HTR-8/SVneo (cell line): ENCODE measurements at places on chromosomes 2 and 18.
A peak's percentile ranks its signal among the peaks of the same experiment; 100 is the strongest.

DNA sequence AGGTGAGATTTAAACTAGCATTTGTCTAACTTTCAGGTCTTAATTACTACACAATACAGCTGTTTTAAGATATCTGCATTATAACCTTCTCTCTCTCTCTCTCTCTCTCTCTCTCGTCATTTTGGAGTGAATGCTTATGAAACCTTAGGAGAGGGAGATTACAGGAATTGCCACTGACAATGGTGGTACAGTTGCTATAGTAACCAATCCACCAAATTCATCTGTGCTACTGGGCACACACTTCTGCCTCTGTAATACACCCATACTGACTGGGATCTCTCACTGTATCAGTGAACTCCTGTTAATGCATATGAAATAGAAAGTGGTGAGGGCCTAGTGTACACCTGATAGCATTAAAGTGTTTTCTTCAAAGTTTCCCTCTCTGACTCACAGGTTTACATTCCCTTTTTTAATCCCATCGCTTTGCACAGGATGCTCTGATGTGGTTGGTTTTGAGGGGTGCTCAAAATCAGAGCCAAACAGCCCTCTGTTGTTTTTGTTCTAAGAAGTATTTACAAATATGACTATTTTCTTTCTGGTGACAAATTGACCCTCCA is 13.1 kb downstream of the KLHL14 start:
- no peak for DNase-seq

- DNase-seq: no peak
These were observed 43.1 kb downstream of the INPP4A start for GRCh38 chr2:98487806-98488189.

- DNase-seq: no peak
These were observed 68.6 kb downstream of the TNP1 start for GRCh38 chr2:216791303-216791702.

DNA sequence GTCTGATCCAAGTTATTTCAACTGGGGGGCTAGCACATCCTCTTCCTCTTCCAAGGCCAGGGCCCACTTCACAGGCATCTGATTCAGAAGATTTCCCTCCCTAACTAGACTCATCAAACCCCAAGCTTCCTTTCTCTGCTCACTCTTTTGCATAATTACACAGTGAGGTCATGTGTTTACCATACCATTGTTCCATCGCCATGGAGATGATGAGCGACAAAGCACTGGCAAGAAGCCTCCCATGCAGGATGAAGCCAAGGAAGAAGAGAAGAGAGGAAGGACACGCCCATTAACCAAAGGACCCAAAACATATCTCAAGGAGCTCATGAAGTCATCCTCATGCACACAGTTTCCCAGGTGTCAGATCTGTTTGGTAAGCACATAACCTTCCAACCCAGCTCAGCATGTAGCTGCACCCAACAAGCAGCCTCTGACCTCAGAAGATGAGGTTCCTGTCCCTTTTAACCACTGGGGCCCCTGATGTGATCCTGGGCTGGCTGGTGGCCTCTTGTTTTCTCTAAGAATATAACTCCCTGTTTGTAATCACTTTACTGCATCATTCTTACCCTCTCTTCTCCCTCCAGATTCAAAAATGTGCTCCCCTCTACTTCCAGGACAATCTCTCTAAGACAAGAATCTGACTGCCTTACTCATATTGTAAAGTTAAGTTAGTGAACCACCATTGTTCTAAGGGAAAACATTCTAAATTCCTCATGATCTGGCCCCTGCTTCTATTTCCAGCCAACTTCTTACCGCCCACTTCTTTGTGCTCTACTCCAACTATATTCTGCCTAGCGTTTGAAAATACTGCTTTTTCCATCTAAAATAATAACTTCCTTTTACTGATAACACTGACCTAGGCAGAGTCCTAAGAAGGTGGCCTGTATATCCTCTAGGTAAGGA is 190.1 kb downstream of the TTC32 start:
- DNase-seq: peak; percentile 81

DNA sequence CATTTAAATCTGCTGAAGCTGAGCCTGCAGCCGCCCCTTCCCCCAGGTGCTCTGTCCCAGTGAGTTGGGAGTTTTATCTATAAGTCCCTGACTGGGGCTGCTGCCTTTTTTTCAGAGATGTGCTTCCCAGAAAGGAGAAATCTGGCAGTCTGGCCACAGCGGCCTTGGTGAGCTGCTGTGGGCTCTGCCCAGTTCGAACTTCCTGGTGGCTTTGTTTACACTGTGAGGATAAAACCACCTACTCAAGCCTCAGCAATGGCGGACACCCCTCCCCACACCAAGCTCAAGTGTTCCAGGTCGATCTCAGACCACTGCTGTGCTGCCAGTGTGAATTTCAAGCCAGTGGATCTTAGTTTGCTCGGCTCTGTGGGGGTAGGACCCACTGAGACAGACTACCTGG is 97.3 kb downstream of the ACAA2 start:
- no peak for DNase-seq

GRCh38 chr2:213627835-213628460 is 343.7 kb downstream of the SPAG16 start:
- DNase-seq: no peak

- no peak for DNase-seq
These were observed 26.7 kb downstream of the TMEM127 start for GRCh38 chr2:96239091-96239490.

DNA sequence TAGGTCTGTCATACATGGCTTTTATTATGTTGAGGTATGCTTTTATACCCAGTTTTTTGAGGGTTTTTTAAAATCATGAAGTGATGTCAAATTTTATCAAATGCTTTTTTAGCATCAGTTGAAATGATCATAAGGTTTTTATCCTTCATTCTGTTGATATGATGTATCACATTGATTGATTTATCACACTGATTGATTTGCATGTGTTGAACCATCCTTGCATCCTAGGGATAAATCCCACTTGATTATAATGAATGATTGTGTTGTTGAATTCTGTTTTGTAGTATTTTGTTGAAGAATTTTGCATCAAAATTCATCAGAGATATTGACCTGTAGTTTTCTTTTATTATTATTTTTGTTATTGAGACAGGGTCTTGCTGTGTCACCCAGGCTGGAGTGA is 68.2 kb downstream of the LIMS1 start:
- DNase-seq: no peak

DNA sequence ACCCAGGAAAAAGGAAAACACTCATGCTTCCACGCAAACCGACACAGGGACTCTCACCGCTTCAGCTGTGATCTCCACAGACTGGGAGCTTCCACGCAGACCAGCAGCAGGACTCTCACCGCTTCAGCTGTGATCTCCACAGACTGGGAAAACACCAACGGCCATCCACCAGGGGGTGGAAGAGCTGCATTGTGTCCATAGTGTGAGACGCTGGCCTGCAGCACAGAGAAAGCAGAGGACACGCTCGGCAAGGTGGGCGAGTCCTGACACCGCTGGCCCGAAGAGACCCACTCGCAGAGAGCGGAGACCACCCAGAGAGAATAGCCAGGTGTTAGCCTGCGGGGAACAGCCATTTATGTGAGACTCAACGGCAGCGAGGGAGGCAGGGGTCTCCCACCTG is 42.5 kb upstream of the NFATC1 start:
- no peak for DNase-seq

GRCh38 chr2:23837871-23838270 is 89.1 kb downstream of the ATAD2B start:
- no peak for DNase-seq

DNA sequence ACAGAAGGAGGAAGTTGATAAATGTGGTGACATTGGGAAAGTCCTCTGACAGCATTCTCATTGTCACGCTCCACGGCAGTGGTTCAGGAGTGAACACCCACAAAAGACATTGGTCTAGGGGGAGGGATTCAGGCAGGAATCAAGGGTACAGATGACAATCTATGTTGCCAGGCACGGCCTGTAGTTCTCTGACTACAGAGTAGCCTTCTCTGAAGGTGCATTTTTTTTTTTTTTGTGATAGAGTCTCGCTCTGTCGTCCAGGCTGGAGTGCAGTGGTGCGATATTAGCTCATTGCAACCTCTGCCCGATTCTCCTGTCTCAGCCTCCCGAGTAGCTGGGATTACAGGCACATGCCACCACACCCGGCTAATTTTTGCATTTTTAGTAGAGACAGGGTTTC is 7.4 kb upstream of the MOB1A start:
- no peak for DNase-seq

GRCh38 chr18:71831039-71831438 is 713.1 kb downstream of the CBLN2 start:
- no peak for DNase-seq

DNA sequence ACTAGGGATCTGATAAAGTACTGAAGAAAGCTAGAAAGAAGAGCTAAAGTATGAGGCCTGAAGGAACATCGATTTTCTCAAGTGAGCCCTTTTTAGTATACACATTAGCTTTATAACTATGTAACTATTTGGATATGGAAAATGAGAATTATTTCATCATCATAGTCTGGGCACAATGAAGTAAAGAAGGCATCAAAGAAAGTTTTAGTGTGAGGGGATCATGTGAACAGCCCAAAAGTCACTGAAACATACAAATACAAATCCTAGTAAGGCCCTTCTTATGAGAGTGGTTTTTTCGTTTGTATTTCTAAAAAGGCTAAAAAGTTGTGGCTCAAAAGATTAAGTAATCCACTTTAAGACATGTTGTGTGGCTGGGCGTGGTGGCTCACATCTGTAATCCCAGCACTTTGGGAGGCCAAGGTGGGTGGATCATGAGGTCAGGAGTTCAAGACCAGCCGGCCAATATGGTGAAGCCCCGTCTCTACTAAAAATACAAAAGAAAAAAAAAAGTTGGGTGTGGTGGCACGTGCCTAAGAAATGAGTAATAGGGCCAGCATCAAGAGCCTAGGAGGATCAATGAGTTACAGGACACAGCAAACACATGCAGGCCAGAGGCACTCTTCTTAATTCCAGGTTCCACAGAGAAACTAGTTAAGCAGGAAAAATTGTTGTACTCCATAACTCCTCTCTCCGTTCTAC is 61.9 kb downstream of the PUM2 start:
- no peak for DNase-seq

DNA sequence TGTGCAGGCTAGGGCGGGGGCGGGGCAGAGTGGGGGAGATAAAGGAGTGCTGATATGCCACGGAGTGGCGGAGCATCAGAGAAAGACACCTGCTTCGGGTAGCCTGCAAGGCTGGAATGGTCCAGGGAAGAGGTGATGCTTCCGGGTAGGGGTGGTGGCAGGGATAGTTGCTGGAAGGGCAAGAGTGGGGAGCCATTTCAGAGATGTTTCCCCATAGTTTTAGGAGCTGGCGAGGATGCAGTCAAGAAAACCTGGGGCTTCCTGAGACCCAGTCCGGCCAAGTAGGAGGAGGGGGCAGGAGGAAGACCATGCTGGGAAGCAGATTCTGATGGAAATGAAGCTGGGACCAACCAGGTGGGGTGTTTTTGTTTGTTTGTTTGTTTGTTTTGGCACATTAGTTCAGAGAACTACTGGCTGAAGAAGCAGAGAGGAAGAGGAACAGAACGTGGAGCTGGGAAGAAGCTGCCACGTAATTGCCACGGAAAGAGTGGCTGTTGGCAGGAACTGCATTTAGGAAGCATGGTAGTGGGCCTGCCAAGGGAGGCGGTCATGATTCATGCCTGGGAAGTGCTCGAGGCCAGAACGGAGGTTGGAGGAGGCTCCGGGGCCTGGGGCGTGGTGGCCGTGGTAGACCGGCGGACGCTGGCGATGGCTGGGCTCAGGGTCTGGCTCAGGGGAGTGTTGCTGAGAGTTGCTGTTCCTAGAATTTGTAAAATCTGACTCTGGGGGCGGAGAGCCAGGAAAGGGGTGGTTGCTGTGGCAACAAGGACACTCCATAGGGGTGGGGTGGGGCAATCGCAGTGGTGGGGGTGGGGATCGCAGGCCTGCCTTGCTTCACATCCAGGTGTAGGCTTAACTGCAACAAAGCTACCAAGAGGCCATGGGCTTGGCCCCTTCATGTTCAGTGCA is 8.6 kb upstream of the INPP5D start:
- no peak for DNase-seq

GRCh38 chr2:184507254-184507653 is 91.1 kb upstream of the ZNF804A start:
- no peak for DNase-seq

DNA sequence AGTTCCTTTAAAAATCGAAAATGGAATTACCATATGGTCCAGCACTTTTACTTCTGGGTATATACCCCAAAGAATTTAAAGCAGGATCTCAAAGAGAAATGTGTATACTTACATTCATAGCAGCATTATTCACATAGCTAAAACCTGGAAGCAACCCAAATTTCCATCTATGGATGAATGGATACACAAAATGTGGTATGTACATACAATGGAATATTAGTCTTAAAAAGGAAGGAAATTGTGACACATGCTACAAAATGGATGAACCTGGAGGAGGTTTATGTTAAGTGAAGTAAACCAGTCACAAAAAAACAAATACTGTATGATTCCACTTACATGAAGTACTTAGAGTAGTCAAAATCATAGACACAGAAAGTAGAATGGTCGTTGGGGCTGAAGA is 147.9 kb upstream of the LTBP1 start:
- no peak for DNase-seq

- DNase-seq: no peak
These were observed 12.1 kb upstream of the ERCC3 start for GRCh38 chr2:127305990-127306585.

- DNase-seq: no peak
These were observed 140.2 kb upstream of the BCL2L11 start for GRCh38 chr2:110980339-110981062.

GRCh38 chr2:179580378-179581146 is 280.9 kb downstream of the ZNF385B start:
- no peak for DNase-seq

DNA sequence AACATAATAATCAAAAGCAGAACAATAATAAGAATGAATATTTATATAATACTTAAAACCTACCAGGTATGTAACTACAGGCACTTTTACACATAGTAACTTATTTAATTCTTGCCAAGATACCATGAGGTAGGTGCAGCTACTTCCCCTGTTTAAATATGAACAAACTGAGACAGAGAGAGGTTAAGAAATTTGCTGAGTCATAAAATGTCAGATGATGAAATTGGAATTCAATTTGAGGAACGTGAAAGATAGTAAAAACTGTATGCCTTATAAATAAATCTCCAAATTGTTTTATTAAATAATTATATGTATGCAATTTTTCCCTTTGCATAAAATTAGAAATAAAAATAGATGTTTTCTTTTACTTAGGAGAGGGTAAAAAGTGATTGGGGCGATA is 1103.3 kb upstream of the NRXN1 start:
- no peak for DNase-seq

- no peak for DNase-seq
These were observed 68.6 kb upstream of the SMIM21 start for GRCh38 chr18:75496151-75496550.

GRCh38 chr18:77065221-77065981 is 67.2 kb downstream of the MBP start:
- peak; percentile 28 for DNase-seq

- DNase-seq: no peak
These were observed 185.1 kb downstream of the LOXHD1 start for GRCh38 chr18:46471809-46472498.

- no peak for DNase-seq
These were observed 522.8 kb downstream of the MBD2 start for GRCh38 chr18:53701697-53702096.
